Activated naive CD8-positive, alpha-beta T cell treated with anti-CD3 and anti-CD28 coated beads for 36 hours (primary cell): ENCODE measurements at places on chromosomes 7 and 10.

DNA sequence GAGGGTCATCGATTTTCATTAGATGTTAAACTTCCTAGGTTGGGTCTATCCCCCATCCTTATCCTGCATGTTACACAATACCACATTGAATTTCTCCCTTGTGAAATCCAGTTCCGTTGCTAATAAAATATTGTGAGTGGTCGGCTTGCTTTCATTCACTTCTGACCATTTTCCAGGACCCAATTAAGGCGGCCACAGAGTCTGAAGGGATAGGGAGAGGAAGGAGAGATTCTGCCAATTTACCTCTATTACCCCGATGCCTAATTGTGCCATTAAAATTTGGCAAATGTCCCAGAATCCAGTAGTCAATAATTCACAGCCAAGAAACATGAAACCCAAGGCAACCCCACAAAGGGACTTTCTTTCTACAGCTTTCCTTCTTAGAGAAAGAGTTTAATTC, 129.9 kb downstream of the IPMK start:
- DNase-seq = no peak

- DNase-seq = no peak
Observed at GRCh38 chr10:75414527-75414926, 13.0 kb upstream of the ZNF503 start.

- no peak for DNase-seq
Observed at GRCh38 chr10:24784061-24784460, 60.4 kb upstream of the ARHGAP21 start.

GRCh38 chr10:48523820-48524758, 80.8 kb downstream of the ARHGAP22 start:
- peak; percentile 34 for DNase-seq

DNA sequence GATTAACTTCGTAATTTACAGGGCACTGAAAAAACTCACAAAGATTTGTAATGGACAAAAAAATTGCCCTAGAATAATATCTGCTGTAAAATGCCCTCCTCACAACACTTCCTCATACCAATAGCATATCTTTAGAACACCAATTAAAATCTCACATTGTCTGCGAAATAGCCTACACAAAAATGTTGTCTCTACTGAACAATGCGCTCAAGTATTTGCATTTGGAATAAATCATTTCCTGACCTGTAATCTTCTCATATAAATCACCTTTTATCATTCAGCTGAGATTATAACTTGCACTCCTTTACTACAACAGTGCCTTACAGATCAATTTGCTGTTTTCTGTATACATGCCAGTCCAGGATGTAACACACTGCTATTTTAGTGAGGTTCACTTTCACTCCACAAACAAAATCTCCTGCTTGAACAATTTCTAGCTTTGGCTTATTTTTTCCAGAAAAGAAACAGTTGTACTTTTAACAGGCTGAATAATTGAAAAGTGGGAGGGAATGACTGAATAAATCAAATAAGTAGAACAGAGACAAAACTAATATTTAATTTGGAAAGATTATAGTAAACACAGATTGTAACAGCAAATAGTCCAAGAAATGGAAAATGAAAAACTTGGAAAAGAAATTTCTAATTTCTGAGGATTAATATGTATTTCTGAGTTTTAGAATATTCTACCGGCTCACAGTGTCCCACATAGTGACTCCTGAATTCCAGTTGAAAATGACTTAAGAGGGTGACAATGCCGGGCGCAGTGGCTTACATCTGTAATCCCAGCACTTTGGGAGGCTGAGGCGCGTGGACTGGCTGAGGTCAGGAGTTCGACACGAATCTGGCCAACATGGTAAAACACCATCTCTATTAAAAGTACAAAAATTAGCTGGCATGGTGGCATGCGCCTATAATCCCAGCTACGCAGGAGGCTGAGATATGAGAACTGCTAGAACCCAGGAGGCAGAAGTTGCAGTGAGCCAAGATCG, 30.6 kb downstream of the JMJD1C start:
- DNase-seq = no peak

GRCh38 chr10:1134156-1134555, 78.0 kb downstream of the WDR37 start:
- no peak for DNase-seq

DNA sequence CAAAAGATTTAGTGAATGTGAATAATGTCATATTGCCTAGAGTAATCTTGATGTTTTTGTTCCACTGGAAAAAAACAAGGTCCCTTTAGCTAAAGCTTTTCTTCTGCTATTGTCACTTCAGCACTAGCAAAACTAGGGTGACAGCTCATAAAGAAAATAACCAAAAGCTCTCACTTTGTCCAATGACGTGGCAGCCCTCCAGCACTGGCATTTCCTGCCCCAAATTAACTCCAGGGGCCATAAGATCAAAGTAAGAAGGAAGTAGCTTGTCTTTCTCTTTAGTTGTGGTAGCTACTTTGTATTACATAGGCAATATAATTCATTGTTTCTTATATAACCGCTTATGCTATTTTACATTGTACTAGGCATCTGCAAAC, 47.3 kb downstream of the LRRN3 start:
- DNase-seq = peak; percentile 70

DNA sequence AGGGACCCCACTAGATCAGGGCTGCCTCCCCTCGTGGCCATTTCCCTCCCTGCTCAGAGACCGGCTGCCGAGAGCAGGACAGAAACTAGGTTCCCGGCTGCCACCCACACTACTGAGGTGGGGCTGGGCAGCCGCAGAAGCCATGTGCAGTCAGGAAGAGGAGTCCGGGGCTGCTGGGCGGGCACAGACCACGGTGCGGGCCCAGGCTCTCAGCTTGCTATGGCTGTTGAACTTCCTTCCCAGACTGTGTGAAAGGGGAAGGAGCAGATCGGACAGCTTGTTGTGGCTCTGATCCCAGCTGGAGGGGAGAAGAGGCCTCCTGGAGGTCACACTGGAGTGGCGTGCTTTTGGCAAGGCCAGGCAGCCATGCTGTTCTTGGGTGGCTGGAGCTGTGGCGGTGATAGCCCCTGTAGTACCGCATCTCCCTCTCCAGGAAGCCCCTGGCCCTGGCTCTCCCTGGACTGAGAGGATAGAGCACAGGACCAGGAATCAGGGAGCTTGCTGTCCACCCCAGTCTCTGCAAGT, 56.8 kb downstream of the HK1 start:
- peak; percentile 57 for DNase-seq

DNA sequence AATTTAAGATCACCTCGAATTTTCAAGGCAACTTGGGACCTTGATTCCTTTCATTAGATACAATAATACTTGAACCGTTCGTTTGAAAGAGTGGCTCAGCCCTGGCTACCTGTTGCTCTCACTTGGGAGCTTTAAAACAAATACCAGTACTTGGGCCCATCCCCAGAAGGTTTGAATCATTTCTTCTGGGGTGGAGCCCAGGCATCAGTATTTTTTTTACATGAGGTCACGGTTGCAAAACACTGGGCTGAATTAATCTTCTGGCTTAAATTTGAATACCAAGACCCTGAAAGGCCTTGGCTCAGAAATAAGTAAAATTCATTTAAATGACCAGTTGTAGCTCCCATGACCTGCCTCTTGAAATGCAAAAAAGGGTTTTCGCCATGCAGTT, 214.9 kb downstream of the CREB5 start:
- DNase-seq = no peak

- DNase-seq = no peak
Observed at GRCh38 chr10:24427678-24428409, 218.9 kb downstream of the KIAA1217 start.

- no peak for DNase-seq
Observed at GRCh38 chr7:5237286-5237685, 45.5 kb upstream of the SLC29A4 start.

GRCh38 chr7:120984406-120984805, 4.1 kb upstream of the CPED1 start:
- no peak for DNase-seq

DNA sequence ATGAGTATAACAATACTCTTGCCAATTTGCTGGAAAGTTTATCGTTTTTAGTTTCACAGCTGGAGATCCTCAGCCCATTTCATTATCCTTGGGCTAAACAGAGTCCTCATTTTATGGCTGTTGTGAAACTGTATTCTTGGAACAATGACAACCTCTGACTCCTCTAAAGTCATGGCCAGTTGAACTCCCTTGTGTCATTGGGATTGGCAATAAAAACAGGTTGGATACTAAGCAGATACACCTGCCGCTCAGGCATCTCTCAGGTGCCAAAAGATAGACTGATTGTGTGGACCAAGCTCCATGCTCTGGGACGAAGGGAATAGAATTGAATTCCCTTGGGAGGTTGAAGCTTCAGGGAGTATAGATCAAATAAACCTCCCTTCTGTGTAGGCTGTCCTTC, 182.2 kb downstream of the WDR11 start:
- DNase-seq = no peak

DNA sequence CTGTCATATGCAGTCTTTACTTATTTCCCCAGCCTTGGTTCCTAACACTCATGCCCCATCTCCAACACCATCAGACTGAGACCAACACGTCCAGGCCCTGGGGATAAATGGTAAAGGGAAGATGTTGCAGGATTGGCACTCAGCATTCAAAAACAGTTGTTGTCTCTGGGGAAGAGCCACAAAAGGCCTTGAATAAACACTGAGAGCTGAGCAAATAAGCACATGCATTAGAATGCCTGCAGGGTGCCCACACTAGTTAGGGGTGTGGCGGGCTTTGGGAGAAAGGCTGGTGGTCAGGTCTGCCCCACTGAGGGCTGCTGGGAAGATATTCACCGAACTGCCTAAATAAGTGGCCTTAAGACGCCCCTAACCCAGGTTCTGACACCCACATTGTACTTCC, 391.0 kb downstream of the GFRA1 start:
- DNase-seq = no peak

GRCh38 chr7:98555403-98555802, 61.7 kb upstream of the NPTX2 start:
- no peak for DNase-seq

- no peak for DNase-seq
Observed at GRCh38 chr7:107108793-107109371, 59.9 kb upstream of the HBP1 start.

- DNase-seq = no peak
Observed at GRCh38 chr10:49135575-49136313, 1.9 kb upstream of the FAM170B start.

DNA sequence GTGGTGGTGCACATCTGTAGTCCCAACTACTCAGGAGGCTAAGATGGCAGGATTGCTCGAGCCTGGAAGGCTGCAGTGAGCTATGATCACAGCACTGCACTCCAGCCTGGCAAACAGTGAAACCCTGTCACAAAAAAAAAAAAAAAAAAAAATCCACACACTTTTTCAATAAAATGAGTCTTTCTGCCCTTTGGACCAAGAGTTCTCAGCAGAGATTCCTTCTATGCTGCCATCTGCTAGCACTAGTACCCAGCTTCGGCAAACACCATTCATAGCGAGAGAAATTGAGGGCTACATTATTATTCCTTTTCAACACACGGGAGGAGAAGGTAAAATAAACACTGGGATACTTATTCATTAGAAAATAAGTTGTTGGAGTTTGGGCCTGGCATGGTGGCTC, 43.4 kb upstream of the CCDC7 start:
- no peak for DNase-seq

- DNase-seq = no peak
Observed at GRCh38 chr10:14036233-14036632, 294.5 kb downstream of the FRMD4A start.

GRCh38 chr7:103989200-103989784, at the start of gene RELN:
Gene RELN, minus strand, starts transcription at chr7:103989658. Its CDS starts 302 bp downstream, at chr7:103989356.
- peak; percentile 11 for DNase-seq

DNA sequence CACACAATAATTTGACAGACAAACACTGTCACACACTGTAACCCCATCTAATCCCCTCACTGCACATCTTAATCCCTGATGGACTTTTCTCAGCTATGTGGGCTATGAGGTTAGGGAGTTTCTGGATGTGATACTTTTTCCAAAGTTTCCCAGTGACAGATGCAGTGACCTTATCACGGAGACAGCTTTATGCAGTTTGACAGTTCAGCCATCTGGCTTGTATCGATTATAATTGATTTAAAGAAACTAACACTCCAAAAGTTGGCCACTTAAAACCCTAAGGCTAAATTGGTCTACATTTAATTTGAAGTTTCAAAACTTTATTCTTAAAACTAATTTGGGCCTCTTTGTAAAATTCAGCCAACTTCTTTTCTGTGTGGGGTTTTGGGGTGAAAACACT, 196.7 kb downstream of the SDK1 start:
- no peak for DNase-seq

GRCh38 chr10:1671366-1672000, 65.8 kb downstream of the ADARB2 start:
- no peak for DNase-seq

GRCh38 chr10:91190388-91190870, 30.0 kb upstream of the PCGF5 start:
- DNase-seq = no peak

DNA sequence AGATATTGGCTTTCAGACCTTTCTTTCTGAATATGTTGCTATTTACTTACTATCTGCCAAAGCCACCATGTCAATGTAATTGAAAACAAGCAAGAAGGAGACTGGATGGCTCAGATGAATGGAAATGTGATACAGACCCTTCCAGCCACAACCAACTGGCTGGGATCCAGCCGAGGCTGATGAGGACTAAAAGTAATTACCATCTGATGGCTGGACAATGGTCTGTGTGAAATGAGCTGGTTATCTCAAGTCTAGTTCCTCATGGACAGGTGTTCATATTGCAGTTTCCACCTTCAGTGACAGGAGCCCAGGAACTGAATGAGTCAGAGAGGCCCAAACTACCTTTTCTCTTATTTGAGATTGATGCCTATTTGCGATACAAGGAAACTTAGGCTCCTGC, 267.5 kb downstream of the GATA3 start:
- no peak for DNase-seq

DNA sequence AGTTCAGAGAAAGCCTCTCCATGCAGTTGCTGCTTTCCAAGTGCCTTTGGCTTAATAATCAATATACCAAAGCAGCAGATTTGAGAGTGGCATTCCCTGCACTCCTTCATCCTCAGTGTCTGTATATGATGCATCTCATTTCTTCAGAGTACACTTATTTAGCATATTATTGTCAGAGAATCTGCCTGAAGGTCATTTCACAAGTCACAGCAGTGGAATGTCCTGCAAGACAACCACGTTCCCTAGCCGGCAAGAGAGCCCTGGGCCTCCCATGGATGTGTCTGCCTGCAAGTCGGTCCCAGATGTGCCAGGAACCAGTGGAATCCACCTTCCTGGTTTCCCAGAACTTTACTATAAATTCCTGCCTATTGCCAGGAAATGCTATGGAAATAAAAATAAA, 289.4 kb upstream of the IGFBP3 start:
- DNase-seq = no peak

- peak; percentile 48 for DNase-seq
Observed at GRCh38 chr7:50826371-50827172, 43.9 kb upstream of the GRB10 start.

DNA sequence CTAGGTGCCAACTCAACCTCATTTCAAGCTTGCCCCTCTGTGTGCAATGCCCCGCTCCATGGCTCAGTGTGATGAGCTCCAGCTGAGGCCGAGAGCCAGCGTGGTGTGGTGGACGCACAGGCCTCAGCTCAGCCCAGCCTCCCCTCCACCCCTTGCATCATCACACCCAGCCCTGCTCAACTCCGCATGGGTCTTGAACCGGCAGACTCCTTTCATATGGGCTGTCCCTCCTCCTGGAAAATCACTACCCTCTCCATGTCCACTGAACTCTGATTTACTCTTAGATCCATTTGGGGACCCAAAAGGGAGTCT, 16.6 kb upstream of the SLC18A3 start:
- no peak for DNase-seq

- DNase-seq = no peak
Observed at GRCh38 chr10:32501906-32502305, 56.0 kb downstream of the CCDC7 start.

GRCh38 chr10:114638821-114639625, 19.1 kb downstream of the ABLIM1 start:
- DNase-seq = no peak
